ENCODE measurements at places on chromosomes 16 and 17. TPM values are rescaled to one million over a fixed set of nuclear protein-coding genes. Genes with fewer than 3 reads are reported as not detected.

Gene TBC1D3
- not detected for polyA plus RNA-seq

Gene HBM
- polyA plus RNA-seq = 1.9 TPM

Gene TSPAN10
- 1.3 TPM for polyA plus RNA-seq

Gene HOXB3
- 2.6 TPM for polyA plus RNA-seq

Gene HCRT
- not detected for polyA plus RNA-seq

Gene ANKRD13B
- 6.6 TPM for polyA plus RNA-seq

Gene RMI2
- polyA plus RNA-seq = 0.67 TPM

Gene ABAT
- 18.6 TPM for polyA plus RNA-seq

Gene JPH3
- not detected for polyA plus RNA-seq

Gene USP32
- 6.3 TPM for polyA plus RNA-seq

Gene SIRT7
- polyA plus RNA-seq = 19.0 TPM

Gene SNF8
- 149 TPM for polyA plus RNA-seq

Gene LHX1
- not detected for polyA plus RNA-seq

Gene CMTM2
- 0.16 TPM for polyA plus RNA-seq

Gene ACSM3
- polyA plus RNA-seq = 33.1 TPM

Gene SCNN1B
- 9.4 TPM for polyA plus RNA-seq

Gene LRRC75A
- 0.86 TPM for polyA plus RNA-seq

Gene KRT37
- polyA plus RNA-seq = not detected

Gene GRB7
- polyA plus RNA-seq = 0.34 TPM

Gene CMTM1
- polyA plus RNA-seq = 0.21 TPM

Gene HSD17B2
- polyA plus RNA-seq = 1.2 TPM

Gene SLC47A1
- 0.22 TPM for polyA plus RNA-seq

Gene ERI2
- 10.7 TPM for polyA plus RNA-seq

Gene MYH2
- not detected for polyA plus RNA-seq

Gene ABCA6
- polyA plus RNA-seq = 30.0 TPM

Gene TUBB3
- polyA plus RNA-seq = 5.1 TPM

Gene MMP25
- polyA plus RNA-seq = 11.4 TPM

Gene PHOSPHO1
- 2.4 TPM for polyA plus RNA-seq

Gene IGSF6
- polyA plus RNA-seq = 0.32 TPM

Gene GUCY2D
- polyA plus RNA-seq = 0.15 TPM

Gene NACA2
- polyA plus RNA-seq = 0.13 TPM

Gene PITPNM3
- 0.61 TPM for polyA plus RNA-seq

Gene PABPN1L
- polyA plus RNA-seq = 0.09 TPM

Gene SLFN13
- 1.2 TPM for polyA plus RNA-seq

Gene CCDC40
- 2.9 TPM for polyA plus RNA-seq

Gene PRAC2
- not detected for polyA plus RNA-seq

Gene CFAP119
- polyA plus RNA-seq = 3.8 TPM

Gene ARHGAP23
- polyA plus RNA-seq = 31.1 TPM

Gene DNAAF1
- polyA plus RNA-seq = 0.94 TPM

Gene HOXB13
- polyA plus RNA-seq = not detected

Gene TMEM238L
- not detected for polyA plus RNA-seq

Gene HEXD
- polyA plus RNA-seq = 66.8 TPM

Gene SPNS2
- 26.9 TPM for polyA plus RNA-seq

Gene TM4SF5
- polyA plus RNA-seq = 0.12 TPM

Gene EMP2
- polyA plus RNA-seq = 52.4 TPM

Gene CCL3
- polyA plus RNA-seq = 0.70 TPM

Gene CCL17
- polyA plus RNA-seq = not detected

Gene KRT27
- not detected for polyA plus RNA-seq

Gene CCL7
- polyA plus RNA-seq = not detected

Gene ZACN
- polyA plus RNA-seq = 3.2 TPM

Gene ST6GALNAC2
- 4.2 TPM for polyA plus RNA-seq

Gene FOXJ1
- not detected for polyA plus RNA-seq
